Activated naive CD4-positive, alpha-beta T cell treated with Interleukin-2 at 50 U/mL for 16 hours (primary cell): ENCODE measurements at places on chromosomes 2 and 18.

DNA sequence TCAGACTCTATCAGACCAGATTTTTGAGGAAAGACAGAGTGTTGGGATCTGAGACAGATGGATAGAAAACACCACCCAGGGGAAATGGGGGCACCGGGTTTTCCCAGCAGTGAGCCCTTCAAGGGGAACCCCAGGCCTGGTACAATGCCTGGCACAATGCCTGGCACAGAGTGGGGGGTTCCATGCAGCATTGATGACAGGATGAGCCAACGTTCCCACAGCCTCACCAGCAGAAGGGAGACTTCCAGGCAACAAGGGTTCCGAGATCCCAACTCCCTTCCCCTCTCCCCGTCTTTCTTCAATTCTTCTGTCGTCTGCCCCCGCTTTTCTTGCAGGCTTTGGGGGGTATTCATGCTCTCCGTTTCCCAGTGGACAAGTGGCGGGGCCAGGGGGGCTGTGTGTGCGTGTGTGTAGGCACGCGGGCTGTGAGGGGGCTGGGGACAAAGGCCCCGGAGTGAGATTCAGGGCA, 132.1 kb upstream of the HAAO start:
- DNase-seq: no peak

DNA sequence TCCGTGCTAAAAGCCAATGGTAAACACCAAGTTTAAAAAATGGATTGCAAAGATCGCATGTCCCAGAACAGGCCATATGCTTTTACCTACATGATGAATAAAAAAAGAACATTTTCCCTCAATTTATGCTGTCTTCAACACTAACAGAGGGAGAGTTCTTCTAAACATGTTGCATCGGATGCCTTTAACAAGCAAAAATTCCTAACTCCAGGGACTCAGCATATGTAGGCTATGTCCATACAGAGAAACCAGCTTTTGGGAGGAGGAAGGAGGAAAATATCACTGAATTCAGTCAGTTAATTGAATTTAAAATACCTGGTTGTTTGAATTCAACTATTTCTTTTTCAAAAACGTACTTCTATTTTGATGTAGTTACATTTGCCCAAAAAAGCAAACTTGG, 28.6 kb downstream of the BCL11A start:
- no peak for DNase-seq

DNA sequence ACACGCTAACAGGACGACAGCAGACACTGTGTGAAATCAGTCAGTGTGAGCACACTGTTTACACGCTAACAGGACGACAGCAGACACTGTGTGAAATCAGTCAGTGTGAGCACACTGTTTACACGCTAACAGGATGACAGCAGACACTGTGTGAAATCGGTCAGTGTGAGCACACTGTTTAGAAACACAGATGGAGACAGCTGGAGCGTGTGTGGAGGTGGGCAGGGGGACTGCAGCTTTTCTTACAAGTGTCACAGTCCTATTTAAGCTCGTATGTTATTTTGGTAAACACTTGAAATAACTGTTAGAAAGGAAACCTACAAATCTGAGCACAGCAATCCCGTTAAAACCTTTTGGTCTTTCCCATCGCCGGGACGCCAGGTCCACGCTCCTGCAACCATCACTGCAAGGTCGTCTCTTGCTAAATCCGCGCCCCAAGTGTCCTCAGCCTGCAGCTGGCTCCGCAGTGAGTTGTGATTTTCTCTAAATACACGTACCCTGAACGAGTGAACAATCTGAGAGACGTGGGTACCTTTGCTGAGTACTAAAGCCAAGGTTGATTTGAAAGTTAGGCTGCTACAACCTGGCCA, 58.9 kb upstream of the CTDP1 start:
- DNase-seq: no peak

DNA sequence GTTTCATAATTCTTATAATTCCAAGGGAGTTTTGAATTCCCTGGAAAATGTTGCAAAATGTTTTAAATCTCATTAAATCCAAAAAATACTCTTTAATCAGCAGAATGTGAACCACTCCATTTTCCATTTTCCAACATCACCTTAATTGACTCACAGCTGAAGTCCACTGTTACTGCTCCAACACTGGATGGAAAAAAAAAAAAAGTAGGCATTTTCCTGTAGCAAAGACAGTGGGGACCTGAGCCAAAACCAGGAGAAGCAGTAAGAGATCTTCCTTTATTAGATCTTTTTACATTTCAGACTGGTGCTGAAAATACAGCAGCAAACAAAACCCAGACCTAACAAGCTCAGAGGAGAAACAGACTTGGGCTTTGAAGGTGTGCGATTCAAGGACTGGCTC, 62.4 kb upstream of the SPATS2L start:
- no peak for DNase-seq

- DNase-seq: no peak
Observed at GRCh38 chr2:109125593-109126500, 3.2 kb upstream of the SH3RF3 start.

DNA sequence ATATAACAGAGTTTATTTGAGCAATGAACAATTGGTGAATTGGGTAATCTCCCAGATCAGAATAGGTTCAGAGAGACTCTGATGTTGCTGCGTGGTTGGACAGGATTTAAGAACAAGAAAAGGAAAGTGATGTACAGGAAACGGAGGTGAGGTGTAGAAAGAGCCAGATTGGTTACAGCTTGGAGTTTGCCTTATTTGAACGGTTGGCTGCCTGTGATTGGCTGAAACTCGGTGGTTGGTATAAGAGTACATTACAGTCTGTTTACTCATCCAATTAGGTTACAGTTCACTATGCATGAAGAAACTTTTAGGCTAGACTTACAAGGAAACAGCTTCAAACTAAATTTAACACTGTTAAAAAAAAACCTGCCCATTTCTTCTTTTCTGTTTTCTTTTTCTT, 68.0 kb upstream of the CABLES1 start:
- no peak for DNase-seq

DNA sequence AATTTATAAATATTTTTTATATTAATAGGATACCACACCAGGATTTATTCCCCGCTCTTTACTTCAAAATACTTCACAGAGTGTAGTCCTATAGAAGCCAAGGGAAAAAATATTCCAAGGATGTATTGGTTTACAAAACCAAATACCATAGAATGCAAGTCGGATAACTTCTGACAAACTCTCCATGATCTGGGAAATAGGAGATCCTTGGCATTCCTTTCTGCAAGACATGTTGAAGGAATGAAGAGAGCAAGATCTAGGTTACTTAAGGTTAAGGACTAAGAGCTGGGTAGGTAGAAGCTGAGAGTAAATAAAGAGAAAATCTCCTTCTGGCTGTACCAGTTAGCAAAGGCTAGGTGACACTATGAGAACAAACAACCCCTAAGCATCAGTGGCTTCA, 141.2 kb downstream of the LRATD1 start:
- DNase-seq: no peak

GRCh38 chr2:239226677-239227581, 173.9 kb downstream of the HDAC4 start:
- no peak for DNase-seq

- no peak for DNase-seq
Observed at GRCh38 chr18:10417191-10417590, 37.2 kb upstream of the APCDD1 start.

GRCh38 chr2:203534621-203535077, 452 bp downstream of the RAPH1 start:
- peak; percentile 56 for DNase-seq

DNA sequence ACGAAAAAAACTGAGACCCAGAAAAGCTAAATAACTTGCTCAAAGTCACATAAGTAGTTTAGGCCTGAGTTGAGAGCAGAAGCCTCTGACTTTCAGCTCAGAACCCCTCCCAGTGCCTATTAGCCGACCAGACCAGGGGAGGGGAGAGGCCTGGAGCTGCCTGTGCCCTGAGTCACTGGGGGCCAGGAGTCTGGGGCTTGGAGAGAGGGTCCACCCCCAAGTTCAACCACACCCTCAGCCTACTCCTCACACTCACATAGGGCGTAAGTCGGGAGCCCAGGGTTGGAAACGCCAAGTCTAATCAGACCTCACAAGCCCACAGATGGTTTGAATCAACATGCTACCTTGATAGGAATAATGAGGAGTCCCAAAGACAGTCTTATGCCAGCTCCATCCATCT, 12.6 kb upstream of the PKDCC start:
- no peak for DNase-seq

DNA sequence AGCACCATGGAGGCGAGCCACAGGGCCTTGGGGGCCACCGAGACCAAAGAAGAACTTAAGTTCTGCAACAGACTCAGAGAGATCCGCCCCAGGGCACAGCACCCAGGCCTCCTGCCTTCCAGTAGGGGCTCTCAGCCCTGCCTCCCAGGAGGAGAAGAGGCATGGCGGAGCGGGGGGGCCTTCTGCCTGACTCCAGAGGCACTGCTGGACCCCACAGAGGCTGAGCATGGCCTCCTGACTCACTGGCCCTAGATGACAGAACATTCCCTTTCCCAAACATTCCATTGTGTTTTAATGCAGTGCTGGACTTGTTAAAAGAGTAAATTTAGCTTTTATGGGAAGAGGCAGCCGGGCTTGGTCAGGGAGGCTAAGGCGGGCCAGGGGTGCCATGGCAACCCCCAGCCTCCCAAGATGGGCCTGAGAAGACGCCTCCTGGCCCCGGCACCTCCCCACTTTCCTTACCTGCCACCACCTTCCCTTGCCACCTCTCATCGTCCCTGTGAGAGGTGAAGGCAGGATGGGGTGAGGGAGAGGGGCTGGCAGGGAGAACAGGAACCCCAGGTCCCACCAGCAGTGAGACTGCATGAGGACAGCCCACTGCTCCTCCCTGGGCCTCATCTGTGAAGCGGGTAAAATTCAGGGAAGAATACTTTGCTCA, 65.4 kb downstream of the SMAD7 start:
- no peak for DNase-seq

DNA sequence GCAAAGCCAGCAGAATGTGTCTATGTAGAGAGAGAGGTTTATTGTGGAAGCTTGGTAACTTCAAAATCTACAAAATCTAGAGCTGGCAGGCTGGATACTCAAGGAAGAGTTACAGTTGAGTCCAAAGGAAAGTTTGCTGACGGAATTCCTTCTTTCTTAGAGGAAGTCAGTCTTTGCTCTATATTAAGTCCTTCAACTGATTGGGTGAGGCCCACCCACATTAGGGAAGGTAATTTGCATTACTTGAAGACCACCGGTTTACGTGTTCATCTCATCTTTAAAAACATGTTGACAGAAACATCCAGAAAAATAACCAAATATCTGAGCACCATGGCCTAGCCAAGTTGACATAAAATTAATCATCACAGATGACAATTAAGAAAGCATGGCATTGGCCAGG, 101.5 kb downstream of the TEX51 start:
- DNase-seq: no peak

- DNase-seq: no peak
Observed at GRCh38 chr2:54947136-54947535, 103.1 kb downstream of the RTN4 start.

GRCh38 chr2:45285771-45286390, 276.6 kb upstream of the SIX2 start:
- DNase-seq: no peak

DNA sequence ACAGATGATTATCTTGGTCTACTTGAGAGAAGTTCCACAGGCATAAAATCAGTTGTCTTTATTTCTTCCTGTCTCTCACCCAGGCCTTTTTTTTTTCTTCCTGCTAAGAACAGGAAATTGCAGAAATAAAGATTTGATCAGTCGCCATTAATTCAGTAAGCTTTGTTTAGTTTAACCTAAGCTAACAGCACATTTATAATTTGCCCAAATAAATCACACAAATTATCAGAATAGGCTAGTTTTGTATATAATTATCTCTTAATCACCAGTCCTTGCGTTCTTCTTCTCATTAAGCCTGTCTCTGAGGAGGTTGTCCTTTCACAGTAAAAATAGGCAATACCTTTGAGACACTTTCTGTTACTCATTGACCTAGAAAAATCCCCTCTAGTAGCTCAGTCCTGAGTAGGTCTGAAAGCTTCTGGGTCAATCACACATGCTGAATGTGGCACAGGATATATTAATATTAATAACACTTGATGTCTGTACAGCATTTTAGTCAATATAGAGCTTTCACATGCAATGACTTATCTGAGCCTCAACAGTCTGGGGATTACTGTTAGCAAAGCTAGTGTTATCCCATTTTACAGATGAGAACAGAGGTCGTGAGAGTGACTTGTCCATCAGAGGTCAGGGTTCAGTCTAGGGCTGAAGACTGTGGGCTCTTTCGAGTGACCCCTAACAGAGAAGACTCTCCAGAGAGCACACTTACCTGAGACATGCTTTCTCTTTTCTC, 11.2 kb upstream of the STK17B start:
- DNase-seq: no peak

GRCh38 chr2:128771401-128771800, 452.7 kb upstream of the HS6ST1 start:
- no peak for DNase-seq

DNA sequence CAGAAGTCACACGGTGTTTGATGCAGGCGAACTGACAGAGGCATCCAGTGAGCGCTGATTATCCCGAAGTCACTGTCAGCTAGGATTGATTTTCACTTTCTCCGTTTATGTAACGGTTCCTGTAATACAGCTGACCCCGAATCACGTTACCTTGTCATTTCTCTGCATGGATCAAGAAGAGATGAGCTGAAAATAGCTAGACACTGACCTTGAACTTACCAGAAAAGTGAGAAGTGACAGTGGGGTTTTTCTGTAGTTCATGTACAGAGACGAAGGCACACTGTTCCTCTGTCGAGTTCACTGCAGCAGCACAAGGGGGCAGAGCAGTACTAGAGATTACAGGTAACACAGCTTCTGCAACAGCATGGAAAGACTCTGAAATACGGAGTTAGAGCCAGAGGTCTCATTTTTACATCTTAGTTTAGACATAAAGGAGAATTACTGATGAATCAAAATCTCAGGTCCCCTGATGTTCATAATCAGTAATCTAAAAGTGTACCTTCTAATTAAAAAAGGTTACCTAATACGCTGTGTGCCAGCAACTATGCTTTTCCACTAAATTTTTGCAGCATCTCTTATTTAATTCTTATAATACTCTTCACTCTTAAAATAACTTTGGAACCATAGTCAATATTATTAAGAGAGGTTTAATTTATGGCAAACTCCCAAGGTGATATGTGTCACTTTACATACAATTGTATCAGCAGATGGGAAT, 33.1 kb downstream of the ARHGAP15 start:
- DNase-seq: peak; percentile 57

- no peak for DNase-seq
Observed at GRCh38 chr2:215617060-215617824, 181.4 kb upstream of the FN1 start.

- DNase-seq: no peak
Observed at GRCh38 chr18:11882636-11883035, 25.5 kb downstream of the MPPE1 start.

- DNase-seq: no peak
Observed at GRCh38 chr2:101433465-101433864, 41.4 kb downstream of the RFX8 start.

- DNase-seq: no peak
Observed at GRCh38 chr18:66867653-66868052, 263.8 kb upstream of the CDH19 start.

DNA sequence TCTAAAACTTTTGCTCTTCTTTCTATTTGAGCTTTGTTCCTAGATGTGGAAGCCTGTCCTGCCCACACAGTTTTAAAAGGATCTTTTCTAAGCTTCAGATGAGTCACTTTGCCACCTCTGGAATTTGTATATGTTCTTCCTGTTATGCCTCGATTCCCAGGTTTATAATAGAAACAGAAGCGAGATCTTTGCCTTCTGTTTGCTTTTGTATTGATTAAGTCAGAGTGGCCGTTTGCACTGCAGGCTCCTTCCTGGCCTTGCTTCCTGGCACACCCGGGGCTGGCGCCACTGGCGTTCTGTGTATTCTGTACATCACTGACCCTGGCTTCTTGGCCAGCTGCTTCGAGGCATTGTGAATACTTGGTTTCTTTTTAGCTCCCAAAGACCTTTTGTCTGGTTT, 91.8 kb downstream of the MTCL1 start:
- DNase-seq: no peak

- no peak for DNase-seq
Observed at GRCh38 chr2:221553333-221553732, 18.8 kb downstream of the EPHA4 start.
